ENCODE measurements at places on chromosomes 7 and 10. TPM values are rescaled to one million over a fixed set of nuclear protein-coding genes. Genes with fewer than 3 reads are reported as not detected.

Gene GPR158
- 3.5 TPM for total RNA-seq

Gene COPS6
- total RNA-seq = 59.9 TPM

Gene CRYGN
- total RNA-seq = 1.4 TPM

Gene ELAPOR2
- total RNA-seq = 31.8 TPM

Gene ENTPD7
- total RNA-seq = 18.0 TPM

Gene PIP
- not detected for total RNA-seq

Gene HOXA2
- 8.1 TPM for total RNA-seq

Gene TWIST1
- 19.9 TPM for total RNA-seq

Gene PRKG1
- total RNA-seq = 38.1 TPM

Gene VSTM2A
- total RNA-seq = 26.8 TPM

Gene KLF14
- 0.22 TPM for total RNA-seq

Gene PLEKHS1
- not detected for total RNA-seq

Gene GPR26
- total RNA-seq = 7.6 TPM

Gene SPDYE2
- not detected for total RNA-seq

Gene ZNF716
- total RNA-seq = not detected

Gene SHTN1
- 33.0 TPM for total RNA-seq

Gene CPVL
- 15.1 TPM for total RNA-seq

Gene HKDC1
- 1.5 TPM for total RNA-seq

Gene PTF1A
- total RNA-seq = 0.22 TPM

Gene SLK
- 55.3 TPM for total RNA-seq

Gene ASB10
- not detected for total RNA-seq

Gene GPR15LG
- total RNA-seq = not detected

All from spinal cord (tissue), 10 donors.